ENCODE measurements at places on chromosomes 2 and 18.

- no peak for DNase-seq
Measured at GRCh38 chr2:128414351-128414750, 95.7 kb upstream of the HS6ST1 start.

DNA sequence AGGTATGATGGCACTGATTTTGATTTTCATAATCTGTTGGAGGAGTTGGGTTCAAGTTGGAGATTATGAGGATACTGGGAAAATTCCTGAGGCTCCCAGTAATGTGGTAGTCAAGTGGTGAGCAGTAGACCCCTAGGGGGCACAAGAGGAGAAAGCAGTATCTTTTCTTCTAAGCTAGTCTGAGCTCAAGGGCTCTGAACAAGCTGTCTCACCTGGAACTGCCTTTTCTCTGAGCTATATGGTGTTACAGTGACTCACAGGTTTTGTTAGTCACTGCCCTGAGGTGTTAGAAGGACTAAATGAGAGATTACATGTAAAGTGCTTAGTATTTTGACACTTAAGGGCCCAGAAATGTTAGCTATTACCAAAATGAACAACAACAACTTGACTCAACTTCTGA is 42.2 kb downstream of the CD302 start:
- DNase-seq = no peak

- peak; percentile 51 for DNase-seq
Measured at GRCh38 chr18:48139431-48140347, 209.2 kb upstream of the SMAD2 start.

DNA sequence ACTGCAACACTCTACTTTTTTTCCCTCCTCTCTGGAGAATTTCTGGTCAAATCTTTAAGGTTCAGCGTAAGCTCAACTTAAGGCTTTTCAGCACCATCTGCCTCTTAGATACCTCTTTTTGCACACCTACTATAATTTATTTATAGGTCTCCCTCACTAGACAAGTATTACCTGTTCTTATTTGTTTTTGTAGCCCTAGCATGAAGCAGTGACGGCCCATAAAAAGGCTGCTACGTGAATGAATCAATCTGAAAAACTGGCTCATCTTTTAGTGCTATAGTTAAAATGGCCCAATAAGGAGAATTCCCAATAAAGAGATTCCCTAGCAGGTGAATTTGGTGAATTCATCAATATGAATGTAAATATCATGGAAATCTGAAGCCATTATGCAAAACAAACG is 6.5 kb downstream of the RNF149 start:
- no peak for DNase-seq

DNA sequence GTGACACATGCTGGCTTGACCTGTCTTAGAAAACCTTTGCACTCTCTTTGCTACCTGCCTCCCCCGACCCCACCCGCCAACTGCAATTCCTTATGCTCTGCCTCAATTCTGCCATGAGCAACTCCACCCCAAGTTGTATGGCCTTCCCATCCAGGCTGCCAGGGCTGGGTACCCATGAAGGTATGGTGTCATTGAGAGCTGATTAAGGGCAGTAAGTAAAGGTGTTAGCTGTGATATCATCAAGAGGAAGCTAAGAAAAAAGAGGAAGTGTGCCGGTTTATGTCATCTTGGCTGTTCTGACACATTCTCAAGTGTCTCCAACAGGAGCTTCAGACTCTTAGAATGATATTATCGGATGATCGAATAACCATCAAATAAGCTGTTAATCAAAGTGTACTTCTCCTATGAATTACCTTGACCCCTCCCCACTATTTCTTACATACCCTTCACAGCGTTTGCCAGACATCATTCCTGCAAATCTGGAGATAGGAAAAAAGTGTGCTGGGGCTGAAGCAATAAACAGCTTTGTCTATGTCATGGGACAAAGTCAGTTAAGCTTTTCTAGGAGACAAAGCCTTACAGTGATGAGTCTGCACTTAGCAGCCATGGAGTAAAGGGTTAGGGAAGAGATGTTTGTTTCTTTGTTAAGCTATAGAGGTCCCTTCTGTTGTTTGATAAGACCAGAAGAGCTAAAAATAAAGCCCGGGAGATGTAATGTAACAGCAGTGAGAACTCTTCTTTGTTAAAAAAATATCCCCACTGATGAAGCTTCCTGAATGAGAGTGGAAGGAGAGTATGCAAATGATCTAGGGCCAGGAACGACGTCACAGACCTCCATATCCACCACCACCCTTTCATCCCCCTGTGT is 40.4 kb upstream of the SMAD2 start:
- DNase-seq = no peak

DNA sequence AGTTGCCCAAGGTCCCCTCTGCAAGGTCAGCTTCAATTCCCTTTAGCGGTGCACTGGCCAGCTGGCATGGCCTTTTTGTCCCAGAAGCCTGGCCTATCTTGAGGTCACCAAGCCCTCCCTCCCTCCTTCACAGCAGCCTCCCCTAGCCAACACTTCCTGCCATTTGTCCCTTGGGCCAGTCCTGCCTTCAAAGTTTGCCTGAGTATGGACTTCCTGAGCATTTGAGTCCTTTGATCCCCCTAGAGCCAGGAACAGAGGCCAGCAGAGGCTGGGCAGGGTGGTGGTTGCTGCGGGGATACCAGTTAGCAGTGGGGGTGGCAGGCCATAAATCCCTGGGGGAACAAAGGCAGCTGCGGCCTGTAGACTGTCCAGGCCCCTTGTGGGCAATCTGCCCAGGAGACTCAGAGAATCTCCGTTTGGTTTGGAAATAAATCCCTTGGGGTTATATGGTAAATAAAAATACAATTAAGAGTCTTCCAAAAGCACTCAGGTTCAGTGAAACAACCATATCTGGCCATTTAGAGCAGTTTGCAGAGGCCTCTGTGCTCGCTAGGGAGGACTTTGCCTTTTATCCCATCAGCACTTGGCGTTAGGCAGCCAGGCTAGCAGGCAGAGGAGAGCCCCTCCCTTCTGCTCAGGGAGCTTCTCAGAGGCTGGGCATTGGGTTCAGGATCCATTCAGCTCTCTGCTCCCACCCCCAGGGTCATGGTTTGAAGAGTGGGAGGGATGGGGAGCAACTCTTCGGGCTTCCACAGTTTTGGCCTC is 3.1 kb upstream of the HES6 start:
- no peak for DNase-seq

GRCh38 chr18:3499501-3499900 is 49.5 kb downstream of the TGIF1 start:
- DNase-seq = no peak

GRCh38 chr18:9016633-9017166 is 85.8 kb upstream of the NDUFV2 start:
- no peak for DNase-seq

DNA sequence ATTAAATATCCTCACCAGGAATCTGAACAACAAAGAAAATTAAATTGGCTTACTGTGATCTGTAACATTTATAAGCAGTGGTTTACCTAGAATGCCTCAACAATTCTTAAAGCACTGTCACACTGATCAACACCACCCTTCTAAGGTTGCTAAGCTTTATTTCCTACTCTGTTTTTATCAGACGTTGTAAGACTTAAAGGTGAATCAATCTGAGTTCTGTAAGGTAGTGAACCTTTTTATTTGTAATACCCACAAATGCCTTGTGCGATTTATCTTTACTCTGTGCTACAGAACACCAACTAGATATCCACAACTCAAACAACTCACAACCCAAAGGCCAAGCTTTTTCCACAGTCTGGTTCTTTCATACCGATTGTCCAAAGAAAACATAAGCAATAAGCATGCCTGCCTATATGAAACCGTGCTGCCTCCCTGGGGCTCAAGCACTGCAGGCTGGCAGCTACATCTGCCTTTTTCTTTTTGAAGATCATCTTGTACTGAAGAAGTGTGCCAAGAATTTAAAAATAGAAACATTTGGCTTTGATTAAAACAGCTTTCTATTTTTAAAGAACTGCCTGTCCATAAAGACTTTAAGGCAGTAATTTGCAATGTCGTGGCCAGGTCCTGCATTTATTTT is 490.7 kb downstream of the NUP35 start:
- no peak for DNase-seq

- DNase-seq = peak; percentile 53
Measured at GRCh38 chr2:149148194-149149006, 109.9 kb downstream of the LYPD6B start.

- no peak for DNase-seq
Measured at GRCh38 chr2:72999729-73000725, 71.5 kb downstream of the SFXN5 start.

All from right kidney (tissue), 9 donors.